ENCODE measurements at places on chromosomes 2 and 18.

DNA sequence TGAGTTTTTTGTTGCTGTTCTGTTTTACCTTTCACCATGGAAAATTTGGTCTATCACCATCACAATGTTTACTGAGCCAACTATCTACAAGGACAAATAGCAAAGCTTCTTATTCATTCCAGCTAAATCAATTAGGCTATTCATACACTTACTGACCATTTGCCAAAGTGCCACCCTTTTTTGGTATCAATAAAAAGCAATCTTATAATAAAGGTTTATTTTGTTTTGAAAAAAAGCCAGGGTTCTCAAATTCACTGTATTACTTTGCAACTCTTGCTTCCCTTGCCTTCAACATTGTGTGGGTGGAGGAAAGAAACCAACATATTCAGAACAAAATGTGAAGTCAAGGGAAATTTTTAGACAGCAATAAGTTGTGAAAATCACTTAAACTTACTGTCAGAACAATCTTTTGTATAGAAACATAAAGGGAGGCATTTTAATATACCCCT lies 15.3 kb downstream of the PELI1 start:
- DNase-seq = no peak

DNA sequence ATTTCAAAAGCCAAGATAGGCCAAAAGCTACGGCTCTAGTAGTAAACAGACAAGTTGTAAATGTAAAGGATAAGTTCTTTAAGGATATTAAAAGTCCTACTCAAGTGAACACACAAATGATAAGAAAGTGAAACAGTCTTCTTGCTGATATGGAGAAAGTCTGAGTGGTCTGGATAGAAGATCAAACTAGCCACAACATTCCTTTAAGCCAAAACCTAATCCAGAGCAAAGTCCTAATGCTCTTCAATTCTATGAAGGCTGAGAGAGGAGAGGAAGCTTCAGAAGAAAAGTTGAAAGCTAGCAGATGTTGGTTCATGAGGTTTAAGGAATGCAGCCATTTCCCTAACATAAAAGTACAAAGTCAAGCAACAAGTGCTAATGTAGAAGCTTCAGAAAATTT lies 111.7 kb upstream of the ZEB2 start:
- DNase-seq = no peak

DNA sequence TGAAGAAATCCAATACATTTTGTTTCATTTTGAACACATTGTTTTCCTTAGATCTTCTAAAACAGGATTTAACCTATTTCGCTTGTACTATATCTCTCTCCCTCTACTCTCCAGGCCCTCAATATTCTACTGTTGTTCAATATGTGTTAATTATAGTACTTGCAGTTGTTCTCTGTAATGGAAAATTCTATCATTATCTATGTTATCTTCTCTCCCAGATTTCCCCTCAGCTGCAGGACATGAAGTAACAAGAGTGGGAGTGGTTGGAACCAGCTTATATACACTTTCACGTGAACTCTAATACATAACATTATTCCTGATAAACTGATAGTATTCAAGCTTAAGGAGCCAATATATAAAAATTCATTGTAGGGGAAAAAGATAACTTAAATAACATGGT lies 7.0 kb upstream of the STRN start:
- DNase-seq = no peak

- no peak for DNase-seq
Observed at GRCh38 chr2:152251211-152251610, 75.6 kb upstream of the STAM2 start.

DNA sequence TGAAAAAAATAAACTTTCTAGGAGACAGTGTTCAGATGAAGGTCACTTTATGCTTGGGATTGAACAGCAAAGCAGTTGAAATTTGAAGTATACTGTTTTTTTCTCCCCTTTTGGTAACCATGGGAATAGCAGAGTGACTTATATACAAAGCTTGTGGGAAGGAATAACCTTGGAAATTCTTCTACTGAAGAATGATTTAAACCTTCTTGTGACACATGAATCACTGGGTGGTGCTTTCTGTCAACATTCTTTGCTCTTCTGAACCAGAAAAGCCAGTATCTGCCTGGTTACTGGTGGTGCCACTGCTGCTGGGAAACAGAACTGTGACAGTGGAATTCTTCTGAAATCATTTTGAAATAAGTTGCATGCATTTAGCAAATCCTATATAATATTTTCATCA lies 39.4 kb upstream of the RND3 start:
- DNase-seq = no peak

DNA sequence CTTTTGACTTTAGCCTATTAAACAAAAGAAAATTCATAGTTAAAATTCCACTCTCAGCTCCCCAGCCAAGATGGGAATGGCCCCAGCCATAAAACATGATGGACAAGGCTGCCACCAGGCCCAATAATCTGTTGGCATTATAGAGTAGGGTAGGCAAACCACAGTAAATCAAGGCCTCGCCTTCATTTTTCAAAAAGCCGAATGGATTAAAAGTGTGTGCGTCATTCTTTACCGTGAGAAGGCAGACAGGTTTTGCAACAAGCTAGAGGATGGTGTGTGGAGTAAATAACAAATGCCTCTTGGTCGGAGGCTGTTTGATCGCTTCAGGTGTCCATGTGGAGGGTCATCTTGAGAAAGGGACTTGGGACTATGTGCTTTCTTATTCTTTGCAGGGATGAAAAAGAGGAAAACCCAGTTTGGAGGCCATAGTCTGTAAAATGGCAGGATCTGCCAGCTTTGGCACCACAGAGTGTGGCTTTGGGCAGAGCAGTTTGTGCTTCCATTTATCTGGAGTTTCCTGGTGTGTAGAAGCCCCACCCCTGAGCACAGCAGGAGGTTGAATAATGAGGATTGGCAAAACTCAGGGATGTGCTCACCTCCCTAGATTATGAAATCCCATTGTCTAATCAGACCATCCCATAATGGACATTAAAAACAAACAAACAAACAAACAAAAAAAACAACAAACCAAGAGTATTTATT lies 57.1 kb upstream of the ITGB6 start:
- no peak for DNase-seq

DNA sequence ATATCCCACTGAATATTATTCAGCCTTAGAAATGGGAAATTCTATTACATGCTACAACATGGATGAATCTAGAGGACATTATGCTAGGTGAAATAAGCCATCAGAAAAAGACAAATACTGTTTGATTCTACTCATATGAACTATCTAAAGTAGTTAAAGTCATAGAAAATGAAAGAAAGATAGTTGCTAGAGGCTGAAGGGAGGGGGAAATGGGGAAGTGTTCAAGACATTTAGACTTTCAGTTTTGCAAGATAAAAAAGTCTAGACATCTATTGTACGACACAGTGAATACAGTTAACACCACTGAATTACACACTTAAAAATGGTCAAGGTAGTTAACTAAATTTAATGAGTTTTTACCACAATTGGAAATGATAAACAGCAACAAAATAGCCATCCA lies 835.9 kb upstream of the CHAC2 start:
- DNase-seq = no peak

GRCh38 chr18:37285825-37286224 lies 279.8 kb downstream of the CELF4 start:
- DNase-seq = no peak

GRCh38 chr2:1923541-1923940 lies 179.2 kb upstream of the PXDN start:
- DNase-seq = no peak

GRCh38 chr2:30661173-30662107 lies 145.8 kb downstream of the CAPN13 start:
- no peak for DNase-seq

DNA sequence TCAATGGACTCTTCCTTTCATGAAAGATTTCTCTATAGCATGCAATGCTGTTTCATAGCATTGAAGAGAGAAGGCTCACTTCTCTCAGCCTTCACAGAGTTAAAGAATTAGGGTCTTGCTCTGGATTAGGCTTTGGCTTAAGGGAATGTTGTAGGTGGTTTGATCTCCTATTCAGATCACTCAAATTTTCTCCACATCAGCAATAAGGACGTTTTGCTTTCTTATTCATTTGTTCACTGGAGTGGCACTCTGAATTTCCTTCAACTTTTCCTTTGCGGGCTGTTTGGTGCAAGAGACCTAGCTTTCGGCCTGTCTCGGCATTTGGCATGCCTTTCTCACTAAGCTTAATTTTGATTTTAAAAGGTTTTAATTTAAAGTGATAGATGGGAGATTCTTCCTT lies 131.6 kb downstream of the RBMS1 start:
- DNase-seq = no peak

DNA sequence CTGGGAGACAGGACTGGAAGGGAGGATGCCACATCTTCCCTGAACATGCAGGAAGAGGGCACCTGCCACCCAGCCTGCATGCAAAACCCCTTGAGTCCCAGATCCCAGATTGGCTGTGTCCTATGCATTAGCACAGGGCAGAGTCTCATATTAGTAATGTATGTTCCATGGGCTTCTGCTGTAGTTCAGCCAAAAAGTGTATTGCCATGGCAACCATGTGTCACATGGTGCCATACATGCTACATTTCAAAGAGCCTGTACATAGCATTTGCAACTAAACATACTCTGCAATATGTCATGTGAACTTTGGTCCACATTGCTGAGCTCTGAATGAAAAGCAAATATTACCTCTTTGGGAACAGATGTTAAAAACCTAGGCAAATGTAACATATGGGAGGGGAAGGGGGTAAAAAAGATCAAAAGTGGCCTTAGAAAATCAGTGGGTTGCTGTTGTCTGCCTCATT lies 78.4 kb downstream of the DPP4 start:
- DNase-seq = no peak

- DNase-seq = no peak
Observed at GRCh38 chr2:27102329-27102728, 15.8 kb downstream of the KHK start.

- no peak for DNase-seq
Observed at GRCh38 chr18:68778280-68778886, 19.5 kb upstream of the CCDC102B start.

DNA sequence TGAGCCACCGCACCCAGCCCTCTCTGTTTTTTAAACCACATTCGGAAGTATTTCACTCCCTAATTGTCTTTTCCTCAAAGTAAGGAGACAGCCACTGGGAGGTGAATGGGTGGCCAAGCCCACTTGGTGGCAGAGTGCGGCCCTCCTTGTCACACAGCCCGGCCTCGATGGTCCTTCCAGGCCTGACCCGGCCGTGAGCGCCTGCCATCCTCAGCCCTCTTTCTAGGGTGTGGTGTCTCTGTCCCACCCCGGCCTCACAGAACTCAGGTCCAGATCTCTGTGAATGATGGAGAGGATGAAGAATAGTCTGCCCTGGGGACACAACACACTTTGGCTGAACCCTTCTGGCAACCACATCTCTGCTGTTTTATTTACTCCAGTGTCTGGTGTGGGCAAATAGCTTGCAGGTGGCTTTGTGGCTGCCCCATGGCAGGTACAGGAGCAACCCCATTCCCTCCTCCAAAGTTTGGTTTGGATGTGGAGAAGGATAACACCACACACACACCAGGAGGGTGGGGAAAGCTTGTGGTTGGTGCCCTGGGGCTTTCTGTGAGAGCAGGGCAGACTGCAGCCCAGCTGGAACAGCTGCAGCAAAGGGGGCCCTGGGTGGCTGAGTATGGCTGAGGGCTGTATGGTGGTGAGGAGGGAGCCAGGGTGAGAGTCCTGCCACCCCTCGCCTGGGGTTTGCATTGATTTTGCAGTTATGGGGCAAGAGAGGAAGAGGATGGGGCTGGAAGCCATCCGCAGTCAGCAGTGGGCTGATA lies 88.6 kb downstream of the FAM168B start:
- DNase-seq = no peak

- DNase-seq = no peak
Observed at GRCh38 chr2:33712674-33713073, 113.6 kb upstream of the FAM98A start.

DNA sequence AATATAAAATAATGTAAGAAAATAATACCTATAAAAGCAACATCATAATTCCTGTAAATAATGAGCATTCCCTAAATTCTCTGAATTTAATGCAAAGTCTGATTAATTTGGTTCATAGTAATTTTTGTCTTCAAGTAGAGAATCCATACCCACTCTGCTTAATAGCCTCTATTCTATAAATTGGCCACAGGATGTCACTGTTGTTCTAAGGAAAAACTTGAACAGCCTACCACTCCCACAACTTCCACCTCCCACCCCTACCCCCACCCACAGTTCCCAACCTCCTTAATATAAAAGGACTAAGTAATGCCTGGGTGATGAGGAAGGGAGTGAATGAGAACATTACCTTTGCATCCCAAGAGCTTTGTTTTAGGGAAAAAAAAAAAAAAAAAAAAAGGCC lies 27.2 kb upstream of the BBS5 start:
- DNase-seq = no peak

DNA sequence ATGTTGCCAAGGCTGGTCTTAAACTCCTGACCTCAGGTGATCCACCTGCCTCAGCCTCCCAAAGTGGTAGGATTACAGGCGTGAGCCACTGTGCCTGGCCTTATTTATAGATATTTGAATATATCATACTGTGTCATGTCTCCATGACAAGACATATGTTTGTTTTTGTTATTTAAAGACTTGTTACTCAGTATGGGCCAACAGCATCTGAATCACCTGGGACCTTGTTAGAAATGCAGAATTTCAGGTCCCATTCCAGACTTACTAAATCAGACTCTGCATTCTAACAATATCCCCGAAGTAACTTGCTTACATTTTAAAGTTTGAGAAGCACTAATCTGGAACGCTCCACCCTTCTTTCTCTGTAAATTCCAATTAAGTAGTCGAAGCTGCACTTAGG lies 33.2 kb downstream of the RPE start:
- no peak for DNase-seq

GRCh38 chr2:223832241-223832903 lies 5.0 kb downstream of the AP1S3 start:
- DNase-seq = no peak
